ENCODE measurements at places on chromosomes 11 and 22.

- DNase-seq, result no peak
Measured at GRCh38 chr11:128964463-128964930, 21.8 kb upstream of the TP53AIP1 start.

- DNase-seq, result no peak
Measured at GRCh38 chr11:130144861-130145281, 14.7 kb upstream of the ST14 start.

- no peak for DNase-seq
Measured at GRCh38 chr11:125076378-125076945, 13.4 kb downstream of the SLC37A2 start.

DNA sequence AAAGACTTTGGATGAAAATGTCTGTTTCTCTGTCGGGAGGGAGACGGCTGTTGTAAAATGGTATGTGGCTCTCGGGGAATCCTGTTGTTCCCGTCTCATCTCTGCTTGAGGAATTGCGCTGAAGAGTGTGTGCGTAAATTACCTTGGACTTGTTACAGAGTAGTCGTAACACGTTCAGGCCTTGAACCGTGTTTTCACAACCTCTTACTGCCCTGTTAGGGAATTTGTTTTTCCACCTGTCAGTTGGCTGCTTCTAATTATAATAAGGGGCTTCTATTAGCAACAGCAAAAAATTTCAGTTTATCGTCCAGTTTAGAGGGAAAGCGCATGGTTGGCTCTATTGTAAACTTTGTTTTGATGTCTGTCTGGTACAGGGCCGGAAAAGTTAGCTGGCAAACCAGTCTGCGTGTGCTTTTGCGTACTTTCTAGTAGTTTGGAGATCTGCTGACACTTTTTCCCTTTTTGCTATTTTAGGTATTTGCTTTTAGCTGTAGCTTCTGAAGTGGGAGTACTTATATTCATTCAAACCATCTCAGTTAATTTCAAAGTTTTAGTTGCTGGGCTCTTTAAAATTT, 1.5 kb downstream of the HIPK3 start:
- no peak for DNase-seq

DNA sequence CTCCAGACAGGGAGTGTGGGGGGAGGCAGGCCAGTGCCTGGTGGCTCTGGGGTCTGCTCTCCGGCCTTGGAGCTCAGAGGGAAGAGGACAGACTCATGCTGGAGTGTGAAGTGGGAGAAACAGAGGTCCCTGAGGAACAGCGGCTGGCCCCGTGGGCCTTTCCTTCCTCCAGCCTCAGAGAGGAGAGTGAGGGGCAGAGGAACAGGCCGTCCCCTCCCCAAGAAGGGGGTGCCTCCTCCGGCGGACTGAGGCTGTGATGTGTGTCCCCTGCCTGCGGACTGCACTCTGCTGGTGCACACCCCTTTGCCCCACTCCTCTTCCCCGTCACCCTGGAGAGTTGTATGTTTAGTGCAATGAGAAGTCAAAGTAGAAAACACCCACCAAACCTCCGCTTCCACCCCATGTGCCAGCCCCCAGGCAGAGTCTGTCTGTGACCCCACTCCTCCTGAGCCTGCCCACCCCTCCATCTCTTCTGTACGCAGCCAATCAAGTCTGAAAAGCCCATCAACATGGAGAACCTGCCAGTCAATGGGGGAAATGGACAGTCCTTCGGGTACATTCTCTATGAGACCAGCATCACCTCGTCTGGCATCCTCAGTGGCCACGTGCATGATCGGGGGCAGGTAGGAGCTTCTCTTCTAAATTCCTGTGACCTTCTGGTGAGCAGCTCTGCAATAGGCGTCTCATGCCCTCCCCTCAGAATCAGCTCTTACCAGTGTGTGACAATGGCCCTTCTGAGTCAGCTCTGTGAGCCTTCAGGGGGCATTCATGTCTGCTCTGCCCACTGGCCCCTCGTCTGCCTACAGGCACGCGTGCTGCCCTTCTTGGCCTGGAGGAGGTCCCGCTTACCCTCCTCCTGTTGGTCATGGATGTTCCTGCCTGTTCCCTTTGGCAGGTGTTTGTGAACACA, 39.0 kb downstream of the GLB1L2 start:
- no peak for DNase-seq

DNA sequence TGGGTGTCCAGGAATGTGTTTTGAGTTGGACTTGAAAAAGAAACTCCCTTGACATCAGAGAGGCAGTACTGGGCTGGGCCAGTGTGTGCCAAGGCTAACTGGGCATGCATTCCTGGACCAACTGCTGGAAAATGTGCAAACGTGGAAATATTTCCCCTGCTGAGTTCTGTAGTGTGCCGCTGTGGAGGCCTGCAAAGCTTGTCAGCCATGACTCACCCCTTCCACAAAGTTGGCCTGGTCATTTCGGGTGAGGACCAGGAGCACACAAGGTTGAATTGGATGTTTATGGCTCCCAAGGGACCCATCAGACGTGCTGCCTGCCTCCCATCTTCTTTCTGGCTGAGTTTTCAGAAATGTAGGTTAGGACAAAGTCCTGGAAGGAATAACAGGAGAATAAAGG, 513.1 kb downstream of the MIAT start:
- DNase-seq, result no peak

DNA sequence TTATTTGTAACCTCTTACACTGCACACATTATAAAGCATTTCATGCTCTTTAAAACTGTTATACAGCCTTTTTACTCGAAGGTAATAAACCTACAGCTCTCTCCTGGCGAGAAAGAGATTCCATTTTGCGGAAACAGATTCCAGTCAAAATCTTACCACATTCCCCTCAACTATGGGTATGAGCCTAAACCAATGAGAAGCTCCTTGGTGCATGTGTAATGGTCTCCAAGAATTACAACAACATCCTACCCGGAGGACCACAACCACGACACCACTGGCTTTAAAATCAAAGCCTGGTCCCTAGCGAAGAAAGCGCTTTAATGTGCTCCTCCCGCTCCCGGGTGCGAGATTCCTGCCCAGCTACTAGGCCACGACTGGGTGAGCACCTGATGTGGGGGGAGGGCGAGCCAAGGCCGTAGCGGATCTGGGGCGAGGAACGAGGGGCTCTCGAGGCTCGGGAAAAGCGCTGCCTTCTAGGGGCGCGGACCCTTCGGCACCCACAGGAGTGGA, 821 bp downstream of the CELF1 start:
- peak; percentile 39 for DNase-seq

- DNase-seq, result no peak
Measured at GRCh38 chr22:27391092-27391770, 410.3 kb downstream of the MN1 start.

- DNase-seq, result no peak
Measured at GRCh38 chr11:47388697-47389576, 10.6 kb upstream of the SPI1 start.

- no peak for DNase-seq
Measured at GRCh38 chr11:107564877-107565218, 687 bp downstream of the ALKBH8 start.

DNA sequence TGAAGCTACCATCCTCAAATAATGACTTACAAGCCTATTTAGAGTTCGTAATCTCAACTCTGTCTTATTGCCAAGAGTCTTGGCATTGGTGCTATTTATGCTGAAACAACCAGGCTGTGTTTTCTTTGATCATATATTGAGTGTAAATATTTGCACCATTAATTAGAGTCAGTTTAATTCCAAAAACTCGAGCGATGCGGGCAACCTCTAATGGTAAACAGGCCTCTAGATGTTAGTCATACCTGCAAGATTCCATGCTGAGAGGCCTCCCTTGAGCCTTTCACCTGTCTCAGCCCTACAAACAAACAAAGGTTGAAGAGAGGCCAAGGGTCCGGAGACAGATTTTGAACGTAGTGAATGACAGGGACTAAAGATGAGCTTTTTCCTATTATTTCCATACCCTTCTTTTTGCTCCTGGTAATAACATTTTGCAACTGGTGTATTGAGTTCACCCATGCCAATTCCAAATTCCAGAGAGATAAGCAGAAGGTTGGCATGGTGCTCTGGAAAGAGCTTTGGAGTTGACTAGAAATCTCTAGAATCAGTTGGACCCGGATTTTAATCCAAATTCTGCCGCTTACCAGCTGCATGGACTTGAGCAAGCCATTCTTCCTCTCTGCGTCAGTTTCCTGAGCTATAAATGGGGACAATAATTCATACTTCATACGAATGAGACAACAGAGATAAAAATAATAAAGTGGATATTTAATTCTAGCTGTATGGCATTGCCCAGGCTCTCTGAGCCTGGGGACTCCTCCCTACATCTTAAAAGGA, 99.1 kb upstream of the ANO1 start:
- DNase-seq, result no peak

GRCh38 chr11:8814209-8814922, 96.6 kb upstream of the AKIP1 start:
- DNase-seq, result no peak

- DNase-seq, result no peak
Measured at GRCh38 chr11:124798991-124799347, 1.2 kb downstream of the MSANTD2 start.

DNA sequence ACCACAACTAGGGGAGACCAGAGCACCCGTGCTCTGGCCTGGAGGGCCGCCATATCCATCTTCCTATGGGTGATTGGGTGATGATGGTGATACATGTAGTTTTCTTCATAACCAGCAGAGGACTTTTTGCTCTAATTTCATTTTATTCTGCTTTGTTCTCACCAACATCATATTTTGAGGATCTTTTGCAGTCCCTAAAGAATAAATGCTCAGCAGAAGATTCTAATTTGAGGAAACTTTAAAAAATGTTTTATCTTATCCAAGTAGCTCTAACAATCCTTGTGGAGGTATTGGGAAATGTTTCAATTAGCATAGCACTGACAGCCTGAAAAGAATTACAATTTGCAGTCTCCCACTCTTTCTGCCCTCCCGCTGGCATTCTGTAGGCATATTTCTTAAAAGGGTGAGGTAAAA, 544.0 kb downstream of the NTM start:
- no peak for DNase-seq

DNA sequence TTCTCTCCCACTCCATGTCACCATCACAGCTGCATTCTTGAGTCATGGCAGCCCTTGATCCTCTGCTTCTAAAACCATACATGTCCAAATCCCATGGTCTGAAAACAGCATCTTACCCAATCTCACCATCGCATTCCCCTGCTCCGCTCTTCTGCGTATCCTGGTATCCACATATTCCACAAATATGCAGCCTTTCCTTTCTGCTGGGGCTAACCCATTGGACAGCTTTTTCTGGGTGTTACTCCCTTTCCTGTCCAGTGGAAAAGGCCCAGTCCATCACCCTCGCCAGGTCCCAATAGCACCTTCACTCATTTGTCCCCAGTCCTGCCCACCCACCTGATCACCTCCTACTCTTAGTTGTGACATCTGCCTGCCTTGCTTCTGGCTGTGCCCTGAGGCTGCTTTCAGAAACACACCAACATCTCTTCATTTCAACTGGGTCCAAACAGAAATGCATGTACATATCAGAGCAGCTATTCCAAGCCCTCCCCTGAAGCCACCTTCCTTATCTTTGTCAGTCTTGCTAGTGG, 237.6 kb upstream of the TBCEL start:
- DNase-seq, result no peak

- DNase-seq, result peak; percentile 84
Measured at GRCh38 chr11:46315033-46315738, 32.1 kb upstream of the DGKZ start.

GRCh38 chr11:7671347-7672215, 1.7 kb downstream of the CYB5R2 start:
- peak; percentile 33 for DNase-seq

DNA sequence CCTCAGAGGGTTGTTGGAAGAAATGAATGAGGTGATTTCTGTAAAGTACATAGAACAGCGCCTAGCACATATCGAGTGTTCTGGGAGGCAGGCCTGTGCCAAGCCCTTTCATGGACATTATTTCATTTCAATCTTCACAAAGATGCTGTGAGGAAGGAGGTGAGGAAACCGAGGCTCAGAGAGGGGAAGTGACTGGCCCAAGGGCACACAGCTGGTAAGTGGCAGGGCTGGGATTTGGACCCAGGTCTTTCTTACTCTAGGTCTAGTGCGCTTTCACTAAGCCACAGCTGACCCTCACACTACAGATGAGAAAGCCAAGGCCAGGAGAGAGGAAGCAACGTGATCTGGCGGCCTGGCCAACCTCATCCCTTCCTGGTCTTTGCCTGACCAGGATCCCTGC, 2.0 kb downstream of the PELI3 start:
- DNase-seq, result no peak

GRCh38 chr22:27226666-27227065, 569.3 kb downstream of the MIAT start:
- DNase-seq, result no peak

- DNase-seq, result no peak
Measured at GRCh38 chr11:35937700-35938099, 6.2 kb upstream of the LDLRAD3 start.

DNA sequence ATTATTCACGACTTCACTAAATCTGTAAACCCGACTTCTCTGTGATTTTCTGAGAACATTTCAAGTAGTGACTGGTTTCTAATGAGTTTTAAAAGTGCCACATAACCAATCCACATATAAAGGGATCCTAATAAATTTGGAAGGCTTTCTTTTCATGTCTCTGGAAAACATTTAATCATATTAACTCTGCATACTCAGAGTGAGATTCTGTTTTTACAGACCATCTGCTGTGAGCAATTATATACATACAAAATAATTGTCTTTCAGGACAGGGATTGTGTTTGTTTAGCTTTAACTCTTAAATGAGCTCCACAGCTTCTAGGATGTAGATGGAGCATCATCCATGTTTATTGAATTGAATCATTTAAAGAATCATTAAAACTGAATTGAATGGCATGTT, 65.1 kb downstream of the PRMT3 start:
- DNase-seq, result no peak

DNA sequence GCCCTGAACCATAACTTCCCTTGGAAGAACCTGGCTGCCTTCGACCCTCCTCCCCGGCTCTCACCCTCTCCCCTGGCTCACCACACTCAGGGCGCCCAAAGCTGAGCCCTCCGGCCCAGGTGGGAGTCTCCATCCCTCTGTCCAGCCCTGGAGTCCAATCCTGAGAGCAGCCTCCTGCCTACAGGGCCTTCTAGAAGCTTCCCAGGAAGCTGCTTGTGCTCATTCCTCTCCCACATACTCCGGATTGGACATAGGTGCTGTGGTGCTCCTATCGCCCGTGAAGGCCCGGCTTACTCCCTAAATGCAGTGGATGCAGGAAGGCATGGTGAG, 1332.0 kb downstream of the BRD1 start:
- DNase-seq, result no peak

DNA sequence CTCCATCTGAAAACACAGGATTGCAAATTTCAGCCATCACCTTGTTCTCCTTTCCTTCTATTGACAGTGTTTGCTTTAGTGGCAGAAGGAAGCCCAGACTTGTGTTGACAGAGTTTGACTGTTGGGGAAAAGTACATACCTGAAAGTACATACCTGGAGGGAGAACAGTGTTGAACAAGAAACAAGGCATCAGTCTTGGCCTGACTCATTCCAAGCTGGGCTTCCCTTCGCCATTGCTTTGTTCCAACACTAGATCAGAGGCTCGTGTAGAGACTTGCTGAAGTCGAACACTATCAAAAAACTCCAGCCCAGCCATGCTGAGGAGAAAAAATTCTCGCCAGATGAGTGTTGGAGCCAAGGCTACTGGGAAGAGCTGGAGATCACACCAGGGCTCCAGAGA, 133.4 kb downstream of the BBOX1 start:
- no peak for DNase-seq

- peak; percentile 41 for DNase-seq
Measured at GRCh38 chr22:41822317-41823057, 10.4 kb upstream of the SREBF2 start.
